Effector memory CD4-positive, alpha-beta T cell (primary cell): ENCODE measurements at places on chromosomes 7 and 10.

DNA sequence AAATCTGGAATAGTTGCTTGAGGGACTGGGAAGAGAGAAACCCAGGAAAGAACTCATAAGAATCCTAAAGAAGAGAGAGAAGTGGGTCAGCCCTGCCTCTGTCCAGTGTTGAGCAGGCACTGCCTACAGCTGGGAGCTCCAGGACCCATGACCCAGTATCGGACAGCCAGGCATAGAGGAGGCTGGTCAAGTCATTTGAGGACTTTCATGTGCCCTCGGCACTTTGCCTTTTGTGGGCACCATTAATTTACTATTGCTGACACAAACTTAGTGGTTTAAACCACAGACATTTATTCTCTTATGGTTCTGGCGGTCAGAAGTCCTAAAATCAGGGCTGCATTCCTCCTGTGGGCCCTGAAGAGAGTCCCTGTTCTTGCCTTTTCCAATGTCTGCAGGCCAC lies 60.3 kb downstream of the CPXM2 start:
- H3K27me3 ChIP-seq = no peaks in the 10 kb centered on the region
- DNase-seq = no peak
- no peaks in the 10 kb centered on the region for H3K36me3 ChIP-seq
- H3K27ac ChIP-seq = no peak overlapping the region
- H3K4me1 ChIP-seq = no peaks in the 10 kb centered on the region

GRCh38 chr10:79296431-79296830 lies 50.8 kb upstream of the PPIF start:
- no peaks in the 10 kb centered on the region for H3K27me3 ChIP-seq
- H3K4me1 ChIP-seq = no peaks in the 10 kb centered on the region
- no peak overlapping the region for H3K27ac ChIP-seq
- peaks cover 44% of the 10 kb centered on the region for H3K36me3 ChIP-seq
- H3K4me3 ChIP-seq = no peak overlapping the region

DNA sequence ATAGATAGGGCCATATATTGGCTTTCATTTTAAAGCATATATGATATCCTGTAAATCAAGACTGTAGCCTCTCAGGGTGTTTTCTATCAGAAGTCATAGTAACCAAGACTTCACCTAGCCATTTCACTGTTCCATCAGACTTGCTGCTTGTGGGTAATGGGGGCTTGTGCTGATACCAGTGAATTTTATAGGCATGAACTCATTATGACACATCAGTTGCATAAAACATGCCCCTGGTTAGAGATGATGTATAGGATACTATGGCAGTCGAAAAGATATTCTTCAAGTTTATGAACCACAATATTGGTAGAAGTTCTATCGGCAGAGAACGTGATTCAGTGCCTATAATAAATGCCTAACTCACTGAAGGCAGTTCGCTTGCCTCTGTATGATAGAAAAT lies 206.4 kb downstream of the ITGB1 start:
- H3K36me3 ChIP-seq = peaks cover 4% of the 10 kb centered on the region
- no peak overlapping the region for H3K27ac ChIP-seq
- no peak overlapping the region for H3K4me3 ChIP-seq
- H3K4me1 ChIP-seq = no peaks in the 10 kb centered on the region

GRCh38 chr10:70461397-70462348 lies 16.9 kb upstream of the PALD1 start:
- no peak overlapping the region for H3K4me3 ChIP-seq
- no peak for DNase-seq
- H3K4me1 ChIP-seq = peaks cover 4% of the 10 kb centered on the region
- peaks cover 22% of the 10 kb centered on the region for H3K27me3 ChIP-seq

- H3K27me3 ChIP-seq = no peaks in the 10 kb centered on the region
- H3K27ac ChIP-seq = no peak overlapping the region
- H3K4me1 ChIP-seq = no peaks in the 10 kb centered on the region
- H3K4me3 ChIP-seq = no peak overlapping the region
- no peaks in the 10 kb centered on the region for H3K36me3 ChIP-seq
These were observed 93.5 kb upstream of the NEBL start for GRCh38 chr10:20990604-20991003.

- H3K4me3 ChIP-seq = no peak overlapping the region
- H3K27me3 ChIP-seq = no peaks in the 10 kb centered on the region
- H3K36me3 ChIP-seq = no peaks in the 10 kb centered on the region
- no peak for DNase-seq
- H3K4me1 ChIP-seq = no peaks in the 10 kb centered on the region
These were observed 77.3 kb upstream of the SVIL start for GRCh38 chr10:29712108-29712507.

- H3K4me1 ChIP-seq = no peaks in the 10 kb centered on the region
- H3K4me3 ChIP-seq = no peak overlapping the region
- no peaks in the 10 kb centered on the region for H3K27me3 ChIP-seq
- H3K27ac ChIP-seq = no peak overlapping the region
- no peak for DNase-seq
- no peaks in the 10 kb centered on the region for H3K36me3 ChIP-seq
These were observed 89.3 kb downstream of the HIP1 start for GRCh38 chr7:75649462-75649861.

DNA sequence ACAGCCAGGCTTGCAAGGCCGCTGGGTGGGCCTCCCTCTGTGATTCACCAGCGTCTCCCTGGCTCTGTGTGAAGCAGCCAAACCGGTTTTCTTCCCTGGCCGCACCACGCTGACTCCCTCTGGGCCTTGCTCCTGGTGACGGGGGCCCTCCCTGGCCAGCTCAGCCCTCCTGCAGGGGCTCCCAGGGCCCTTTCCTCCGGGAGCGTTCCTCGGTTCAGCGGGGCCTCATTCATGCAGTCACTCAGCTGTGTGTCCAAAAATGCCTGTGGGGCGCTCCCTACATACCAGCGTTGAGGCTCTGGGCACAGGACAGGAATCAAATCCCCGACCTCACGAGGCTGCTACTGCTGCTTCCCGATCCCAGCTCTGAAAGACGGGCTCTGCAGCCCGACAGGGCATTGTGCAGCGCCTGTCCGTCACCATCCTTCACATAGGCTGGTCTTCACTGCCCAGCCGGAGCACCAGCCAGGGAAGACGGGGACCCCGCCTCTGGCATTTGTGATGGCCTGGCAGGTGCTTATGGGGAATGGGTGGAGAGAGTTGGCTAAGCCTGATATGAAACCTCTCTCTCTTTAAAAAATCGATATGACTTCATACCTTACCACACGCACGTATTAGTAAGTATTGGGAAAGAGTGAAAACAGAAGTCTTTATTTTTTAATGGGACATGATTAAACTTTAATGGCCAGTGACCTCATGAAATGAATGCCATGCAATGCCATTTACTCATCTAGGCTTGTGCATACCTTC lies 110.0 kb upstream of the SHH start:
- H3K36me3 ChIP-seq = no peaks in the 10 kb centered on the region
- no peak for DNase-seq
- H3K27me3 ChIP-seq = no peaks in the 10 kb centered on the region
- no peak overlapping the region for H3K27ac ChIP-seq
- H3K4me3 ChIP-seq = no peak overlapping the region
- H3K4me1 ChIP-seq = no peaks in the 10 kb centered on the region

DNA sequence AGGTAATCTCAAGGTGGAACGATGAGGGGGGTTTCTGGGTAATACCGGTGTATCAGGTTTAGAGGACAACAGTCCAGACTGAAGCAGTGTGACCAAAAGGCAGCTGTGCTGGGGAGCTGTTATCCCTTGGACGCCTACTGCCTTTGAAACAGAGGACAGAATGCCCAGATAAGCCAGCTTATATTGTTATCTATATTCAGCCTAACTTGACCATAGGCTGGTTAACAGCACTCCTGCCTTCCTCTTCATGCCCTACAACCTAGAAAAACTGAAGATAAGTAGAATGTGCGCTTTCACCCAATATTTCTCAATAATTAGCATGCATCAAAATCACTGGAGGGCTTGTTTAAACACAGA lies 44.9 kb downstream of the IL6 start:
- H3K4me3 ChIP-seq = no peak overlapping the region
- H3K27ac ChIP-seq = no peak overlapping the region
- no peaks in the 10 kb centered on the region for H3K36me3 ChIP-seq
- no peaks in the 10 kb centered on the region for H3K4me1 ChIP-seq
- H3K27me3 ChIP-seq = no peaks in the 10 kb centered on the region
- DNase-seq = no peak

- H3K4me1 ChIP-seq = no peaks in the 10 kb centered on the region
- no peak for DNase-seq
- no peaks in the 10 kb centered on the region for H3K36me3 ChIP-seq
- no peaks in the 10 kb centered on the region for H3K27me3 ChIP-seq
These were observed 65.2 kb downstream of the PTPRE start for GRCh38 chr10:127971963-127972615.

DNA sequence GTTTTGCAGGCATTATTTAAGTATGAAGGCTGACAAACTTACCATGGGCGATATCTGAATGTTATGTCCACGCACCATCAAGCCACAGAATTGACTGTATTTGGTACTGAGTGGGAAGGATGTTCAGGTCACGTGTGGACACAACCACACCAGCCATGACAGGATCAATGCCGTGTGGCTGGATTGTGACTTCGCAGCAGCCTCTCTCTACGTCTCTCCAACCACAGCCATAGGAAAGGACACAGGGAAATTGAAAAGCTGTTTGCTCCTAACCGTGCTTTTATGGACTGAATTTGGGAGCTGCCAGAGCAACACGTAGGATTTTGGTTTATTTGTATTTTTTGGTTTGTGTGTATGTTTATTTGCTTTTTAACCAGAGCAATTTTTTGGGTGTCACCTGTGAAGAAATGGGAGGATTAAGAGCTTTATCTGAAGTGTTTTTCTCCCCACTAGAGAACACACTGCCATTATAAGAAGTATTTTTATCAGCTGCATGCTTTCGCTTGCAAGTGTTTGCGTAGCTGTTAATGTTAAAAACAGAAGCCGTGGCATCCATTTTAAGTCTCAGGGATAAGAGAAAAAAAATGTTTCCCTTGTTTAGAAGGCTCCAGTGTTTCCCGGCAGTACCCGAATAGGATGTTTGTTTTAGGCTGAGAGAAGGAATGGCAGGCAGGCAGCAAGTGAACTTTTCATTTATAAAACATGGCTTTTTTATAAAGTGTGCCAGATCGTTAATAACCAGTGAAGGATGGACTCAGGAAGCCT lies 401.1 kb upstream of the NFE2L3 start:
- H3K27me3 ChIP-seq = no peaks in the 10 kb centered on the region
- no peak overlapping the region for H3K27ac ChIP-seq
- no peak for DNase-seq
- H3K4me1 ChIP-seq = no peaks in the 10 kb centered on the region
- H3K36me3 ChIP-seq = no peaks in the 10 kb centered on the region

DNA sequence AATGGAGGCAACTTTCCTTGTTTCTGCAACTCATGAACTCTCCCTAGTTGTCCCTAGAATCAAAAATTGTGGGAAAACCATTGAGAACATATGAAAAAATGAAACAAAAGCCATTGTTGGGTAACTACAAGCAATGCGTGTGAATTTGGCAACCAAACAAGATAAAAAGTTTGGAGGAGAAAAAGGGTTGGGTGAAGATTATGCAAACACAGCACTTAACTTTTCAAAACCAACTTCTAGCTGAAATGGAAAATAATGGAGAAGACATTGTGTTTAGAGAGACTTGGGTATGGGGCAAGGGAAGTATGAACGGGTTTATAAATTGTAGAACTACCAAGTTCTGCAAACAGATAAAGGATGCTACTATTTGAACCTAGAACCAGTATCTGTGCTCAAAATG lies 89.0 kb upstream of the SVIL start:
- no peak overlapping the region for H3K4me3 ChIP-seq
- no peak overlapping the region for H3K27ac ChIP-seq
- no peaks in the 10 kb centered on the region for H3K27me3 ChIP-seq
- no peaks in the 10 kb centered on the region for H3K36me3 ChIP-seq
- H3K4me1 ChIP-seq = peaks cover 3% of the 10 kb centered on the region

DNA sequence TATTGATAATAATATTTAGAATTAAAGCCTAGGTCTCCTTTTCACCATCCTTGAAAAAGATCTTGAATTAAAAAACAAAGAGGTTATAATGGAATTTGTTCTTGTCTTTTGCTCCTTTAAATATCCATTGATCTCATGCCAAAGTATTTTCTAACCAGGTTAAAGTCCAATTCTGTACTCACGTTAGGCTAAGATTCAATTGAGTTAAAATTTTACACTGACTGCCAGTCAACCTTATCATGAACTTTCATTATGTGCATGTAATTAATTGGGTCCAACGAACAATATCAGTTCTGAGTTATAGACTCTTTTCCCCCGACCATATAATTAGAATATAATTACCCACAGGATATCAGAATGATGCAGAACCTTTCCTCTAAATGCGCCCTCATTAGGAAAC lies 266.6 kb downstream of the DGKB start:
- H3K27me3 ChIP-seq = no peaks in the 10 kb centered on the region
- no peaks in the 10 kb centered on the region for H3K36me3 ChIP-seq
- H3K27ac ChIP-seq = no peak overlapping the region
